ENCODE measurements at places on chromosomes 13 and 19.
A peak's percentile ranks its signal among the peaks of the same experiment; 100 is the strongest.

GRCh38 chr13:25468325-25469168 is 96.8 kb downstream of the ATP8A2 start:
- DNase-seq, result peak; percentile 91

GRCh38 chr13:42804244-42804874 is 23.0 kb downstream of the FAM216B start:
- no peak for DNase-seq

DNA sequence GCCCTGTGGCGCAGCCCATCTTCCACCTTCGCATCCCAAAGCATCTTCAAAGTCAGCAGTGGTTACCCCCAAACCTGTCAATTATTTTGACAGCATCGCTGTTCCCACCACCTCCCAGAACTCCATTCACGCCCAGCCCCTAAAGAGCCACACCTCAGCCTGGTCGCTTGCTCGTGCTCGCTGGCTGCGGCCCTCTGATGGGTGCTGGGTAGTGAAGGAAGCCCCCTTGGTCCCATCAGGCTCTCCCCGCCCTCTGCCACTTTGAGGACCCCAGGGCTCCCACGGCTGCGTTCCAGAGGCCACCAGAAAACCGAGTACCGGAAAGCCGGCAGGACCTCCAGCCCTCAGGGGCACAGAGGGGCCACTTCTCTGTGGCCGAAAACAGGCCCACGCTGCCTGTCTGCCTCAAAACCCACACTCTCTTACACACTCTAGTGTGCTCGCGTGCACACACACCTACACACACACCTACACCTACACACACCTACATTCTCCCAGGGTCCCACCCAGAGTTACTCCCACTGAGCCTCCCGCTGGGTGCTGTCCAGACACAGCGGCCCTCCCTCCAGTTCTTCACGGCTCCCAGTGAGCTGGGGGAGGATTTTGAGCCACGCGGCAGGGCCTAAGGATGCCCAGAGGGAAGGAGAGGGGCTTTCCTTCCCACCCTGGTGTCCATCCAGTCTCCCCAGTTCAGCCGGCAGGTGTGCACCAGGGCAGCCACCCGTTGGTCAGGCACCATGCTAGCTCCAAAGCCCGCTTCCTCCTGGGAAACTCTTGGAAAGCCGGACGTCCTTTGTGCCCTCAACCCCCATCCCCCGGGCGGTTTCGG is 1.9 kb downstream of the VSTM2B start:
- no peak for DNase-seq

DNA sequence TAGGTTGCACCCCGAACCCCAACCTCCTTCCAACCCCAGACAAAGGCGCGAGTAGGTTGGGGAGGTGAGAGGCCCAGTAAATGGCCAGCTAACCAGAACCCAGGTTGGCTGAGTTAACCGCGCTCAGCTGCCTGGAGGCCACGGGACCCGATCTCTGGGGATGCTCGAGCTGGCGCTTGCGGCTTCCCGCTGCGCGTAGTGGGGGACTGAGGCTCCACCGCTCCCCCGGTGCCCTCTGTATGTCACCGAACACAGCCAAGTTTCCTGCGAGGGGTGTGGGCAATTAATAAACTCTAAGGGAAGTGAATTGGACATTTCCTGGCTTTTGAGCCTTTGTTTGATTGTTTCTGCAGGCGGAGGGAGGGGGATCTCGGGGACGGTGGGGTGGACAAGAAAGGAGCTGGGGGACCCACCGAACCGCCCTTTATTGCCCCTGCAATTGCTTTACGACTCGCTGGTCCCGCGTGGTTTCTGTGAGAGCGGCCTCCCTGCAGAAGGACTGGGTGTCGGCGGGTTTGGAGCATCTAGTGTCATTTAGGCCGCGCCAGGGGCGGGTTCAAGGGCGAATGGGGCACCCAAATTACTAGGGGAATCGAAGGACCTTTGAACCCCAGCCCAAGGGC is 3.5 kb upstream of the ZIC5 start:
- peak; percentile 78 for DNase-seq

GRCh38 chr13:100176801-100177400 is 88.0 kb downstream of the PCCA start:
- DNase-seq, result no peak

DNA sequence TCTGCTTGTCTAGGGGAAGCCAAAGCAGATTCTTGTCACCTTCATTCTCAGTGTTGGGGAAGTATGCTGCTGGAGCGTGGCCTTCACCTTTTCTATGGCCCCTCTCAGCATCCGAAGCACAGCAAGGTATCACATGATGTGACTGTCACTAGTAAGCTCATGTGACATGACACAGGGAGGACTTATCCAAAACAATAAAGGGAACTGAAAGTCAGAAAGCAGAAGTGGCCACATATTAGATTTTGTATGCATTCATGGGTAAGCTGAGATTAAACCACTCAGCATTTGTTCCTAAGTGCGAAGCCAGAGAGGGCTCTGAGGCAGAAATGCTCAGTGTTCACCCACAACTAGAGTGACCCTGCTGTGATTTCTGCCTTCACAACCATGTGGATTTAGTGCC is 72.8 kb upstream of the PCDH8 start:
- no peak for DNase-seq

GRCh38 chr19:46394402-46394797 is 19.0 kb downstream of the CCDC8 start:
- peak; percentile 42 for DNase-seq

GRCh38 chr13:46544811-46545210 is 8.2 kb upstream of the LRCH1 start:
- DNase-seq, result no peak

DNA sequence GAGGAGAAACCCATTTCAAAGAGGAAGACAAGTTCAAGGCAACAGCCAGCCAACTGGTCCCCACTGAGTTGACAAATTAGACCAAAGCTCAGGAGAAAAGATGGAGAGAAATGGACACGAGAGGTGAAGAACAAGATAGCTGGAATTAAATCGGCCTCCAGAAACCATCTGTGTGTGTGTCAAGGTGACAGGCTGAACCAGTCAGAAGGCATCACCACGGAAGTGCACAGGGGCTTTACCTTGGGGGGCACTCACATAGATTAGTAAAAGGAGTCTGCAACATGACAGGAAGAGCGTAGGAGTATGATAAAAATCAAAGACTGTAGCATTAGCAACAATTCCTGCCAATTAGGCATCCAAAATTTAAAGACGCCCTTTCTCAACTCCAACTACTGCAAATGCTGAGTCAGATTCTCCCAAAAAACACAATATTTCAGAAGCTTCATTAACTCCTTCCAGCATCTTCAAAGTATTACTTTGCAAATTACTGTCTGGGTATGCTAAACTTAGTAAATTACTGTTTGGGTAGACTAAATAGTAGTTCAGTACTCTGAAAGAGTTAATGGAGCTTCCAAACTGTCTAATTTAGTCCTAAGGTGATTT is 66.2 kb downstream of the FOXO1 start:
- no peak for DNase-seq

DNA sequence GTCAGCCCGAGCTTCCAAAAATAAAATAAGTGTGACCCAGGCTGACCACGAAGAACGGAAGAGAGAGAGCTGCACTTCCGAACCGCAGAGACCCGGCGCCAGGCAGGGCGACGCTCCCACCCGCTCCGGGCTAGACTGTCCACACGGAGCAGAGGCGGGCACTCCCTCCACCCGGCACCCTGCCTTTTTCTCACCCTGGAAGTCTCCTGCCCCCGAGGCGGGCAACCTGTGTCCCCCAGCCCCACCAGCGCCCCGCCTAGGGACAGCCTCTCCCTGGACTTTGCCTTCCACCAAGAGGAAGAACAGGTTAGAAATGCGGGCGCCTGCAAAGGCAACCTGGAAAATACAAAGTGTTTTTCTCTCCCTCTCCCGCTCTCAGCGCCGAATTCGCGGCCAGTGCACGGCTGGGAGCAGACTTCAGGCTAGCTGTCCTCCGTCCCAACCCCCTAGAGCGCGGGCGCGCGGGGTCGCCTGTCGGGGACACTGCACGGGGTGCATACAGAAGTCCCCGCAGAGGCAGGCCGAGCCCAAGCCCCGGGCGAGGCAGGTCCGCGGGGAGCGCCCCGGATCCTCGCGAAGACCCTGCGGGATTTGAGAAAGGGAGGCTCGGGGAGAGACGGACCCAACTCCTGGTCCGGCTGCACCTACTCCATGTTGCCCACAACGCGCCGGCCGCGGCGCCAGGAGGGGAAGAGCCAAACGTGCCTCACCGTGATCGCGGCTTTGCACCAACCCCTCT is 845 bp downstream of the SPRY2 start:
- peak; percentile 71 for DNase-seq

DNA sequence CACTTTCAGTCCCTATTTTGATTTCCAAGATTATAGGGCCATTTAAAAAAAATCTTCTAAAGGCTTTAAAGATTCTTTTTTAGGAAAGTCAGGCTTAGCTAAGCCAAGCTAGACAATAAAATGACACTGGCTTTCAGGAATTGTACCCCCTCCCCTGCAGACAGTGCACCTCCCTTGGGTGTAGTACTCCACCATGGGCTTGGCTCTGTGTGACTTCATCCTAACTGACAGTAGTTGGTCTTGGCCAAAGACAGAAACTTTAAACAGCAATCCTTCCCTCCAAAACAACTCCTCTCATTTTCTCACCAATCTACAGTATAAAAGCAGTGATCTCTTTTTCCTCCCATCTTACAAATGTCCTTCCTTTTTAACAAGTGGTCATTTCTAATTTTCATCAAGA is 283.0 kb downstream of the DNAJC15 start:
- DNase-seq, result no peak

DNA sequence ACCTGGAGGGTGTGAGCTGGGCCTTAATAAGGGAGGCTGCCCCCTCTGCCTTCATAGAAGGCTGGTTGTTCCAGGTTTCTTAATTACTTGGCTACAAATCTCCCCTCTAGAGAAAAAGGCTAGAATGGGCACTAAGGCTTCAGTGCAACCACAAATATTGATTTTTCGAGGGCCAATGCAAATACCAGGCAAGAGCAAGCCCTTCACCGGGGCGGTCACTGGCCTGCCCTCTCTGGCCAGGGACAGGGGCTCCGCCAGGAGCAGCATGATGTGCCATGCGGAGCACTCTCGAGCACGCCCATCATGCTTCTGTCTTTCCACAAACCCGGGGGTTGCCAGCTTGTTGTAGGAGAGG is 127.8 kb upstream of the SPACA7 start:
- DNase-seq, result no peak

DNA sequence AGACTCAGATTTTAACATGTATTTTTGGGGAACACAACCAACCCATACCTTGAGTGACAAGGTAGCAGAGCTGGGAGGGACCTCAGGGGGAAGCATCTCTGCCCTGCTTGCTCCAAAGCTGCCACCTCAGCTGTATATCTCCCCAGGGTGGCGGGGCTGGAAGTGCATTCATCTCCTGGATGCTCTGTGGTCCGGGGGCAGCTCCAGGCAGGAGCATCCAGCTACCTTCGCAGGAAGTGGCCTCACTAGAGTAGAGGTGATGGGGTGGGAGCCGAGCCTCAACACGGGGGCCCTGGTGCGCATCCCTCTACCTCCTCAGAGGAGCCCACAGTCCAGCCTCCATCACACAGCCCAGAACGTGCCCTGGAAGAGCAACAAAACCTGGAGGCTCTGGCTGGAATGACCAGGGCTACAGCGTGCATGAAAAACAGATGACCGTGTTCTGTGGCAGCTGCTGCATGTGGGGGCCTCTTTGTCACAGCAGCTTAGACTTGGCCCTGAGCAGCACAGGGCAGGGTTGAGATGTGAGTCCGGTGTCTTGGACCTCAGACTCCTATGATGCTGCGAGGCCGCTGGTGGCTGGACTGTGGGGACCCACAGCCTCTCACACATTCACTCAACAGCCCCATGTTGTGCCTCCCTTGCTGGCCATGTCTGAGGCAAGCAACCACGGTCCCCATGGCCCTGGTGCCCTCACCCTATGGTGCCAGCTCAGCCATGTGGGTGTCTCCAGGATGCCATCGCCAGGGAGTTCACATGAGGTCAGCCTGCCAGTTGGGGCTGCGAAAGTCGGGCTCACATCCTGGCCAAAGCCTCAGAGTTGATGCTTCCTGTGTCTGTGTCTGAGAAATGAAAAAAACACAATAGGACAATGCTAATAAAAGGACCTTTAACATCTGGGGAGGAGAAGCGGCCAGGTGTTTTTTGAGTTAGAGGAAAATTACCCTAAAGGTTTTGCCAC is 17.1 kb upstream of the GAS6 start:
- DNase-seq, result peak; percentile 24

DNA sequence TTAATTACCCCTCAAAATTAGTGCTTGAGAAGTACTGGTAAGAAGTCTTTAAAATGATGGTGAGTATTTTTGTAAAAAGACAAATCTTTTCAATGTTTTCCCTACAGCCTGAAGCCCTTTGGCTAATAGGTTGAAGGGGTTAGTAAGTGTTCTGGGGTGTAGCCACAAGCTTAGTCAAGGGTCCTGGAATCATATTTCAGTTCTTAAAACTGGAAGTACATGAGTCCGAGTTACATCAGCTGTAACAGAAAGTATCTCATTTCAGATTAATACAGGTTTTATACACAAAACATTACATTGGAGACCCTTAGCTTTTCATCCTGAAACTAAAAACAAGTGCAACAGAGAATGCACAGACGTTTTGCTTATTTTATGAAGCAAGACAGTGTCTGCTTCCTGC is 52.7 kb upstream of the TEX29 start:
- DNase-seq, result no peak

GRCh38 chr19:45881082-45881908 is 4.6 kb downstream of the IRF2BP1 start:
- DNase-seq, result peak; percentile 56

DNA sequence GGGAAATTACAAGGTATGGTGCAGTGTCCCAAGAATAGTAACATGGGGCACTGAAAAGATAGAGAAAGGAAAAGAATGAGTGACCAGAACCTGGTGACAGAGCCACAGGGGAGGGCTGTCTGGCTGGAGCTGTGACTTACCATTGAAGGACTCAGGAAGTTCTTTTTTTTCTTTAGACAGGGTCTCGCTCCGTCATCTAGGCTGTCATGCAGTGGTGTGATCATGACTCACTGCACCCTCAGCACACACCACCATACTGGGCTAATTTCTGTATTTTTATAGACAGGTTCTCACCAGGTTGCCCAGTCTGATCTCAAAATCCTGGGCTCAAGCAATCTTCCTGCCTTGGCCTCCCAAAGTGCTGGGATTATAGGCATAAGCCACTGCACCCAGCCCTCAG is 8.8 kb upstream of the CPB2 start:
- DNase-seq, result no peak

DNA sequence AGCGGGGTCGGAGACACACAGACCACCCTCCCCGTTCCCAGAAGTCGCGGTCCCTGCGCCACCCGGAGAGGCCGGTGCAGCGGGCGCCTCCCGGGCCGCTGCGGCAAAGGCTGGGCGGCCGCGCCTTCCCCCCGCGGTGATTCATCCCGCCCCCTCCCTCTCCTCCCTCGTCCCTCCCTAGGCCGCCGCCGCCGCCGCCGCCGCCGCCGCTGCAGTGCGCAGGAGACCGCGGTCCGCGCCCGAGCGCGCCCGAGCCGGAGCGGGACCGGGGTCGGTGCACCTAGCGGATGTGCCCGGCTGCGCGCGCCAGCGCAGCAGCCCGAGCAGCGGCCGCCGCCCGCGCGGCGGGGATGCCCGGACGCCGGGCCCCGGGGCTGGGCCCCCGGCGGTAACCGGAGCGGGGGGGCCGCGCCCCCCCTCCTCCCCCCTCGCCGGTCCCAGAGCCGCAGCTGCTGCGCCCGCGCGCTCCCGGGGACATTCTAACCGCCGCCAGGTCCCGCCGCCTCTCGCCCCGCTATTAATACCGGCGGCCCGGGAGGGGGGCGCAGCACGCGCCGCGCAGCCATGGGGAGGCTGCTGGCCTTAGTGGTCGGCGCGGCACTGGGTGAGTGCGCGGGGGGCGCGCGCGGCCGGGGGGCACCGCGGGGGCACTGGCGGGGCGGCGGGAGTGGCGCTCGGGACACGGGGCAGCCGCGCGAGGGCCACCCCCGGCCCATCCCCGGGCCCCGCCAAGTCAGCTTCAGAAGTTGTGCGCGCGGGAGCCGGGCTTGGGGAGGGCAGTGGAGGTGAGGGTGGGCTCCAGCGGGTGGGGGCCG is at the start of gene SCN1B:
Gene SCN1B, plus strand, starts transcription at position 214 of the 815 bp plus-strand sequence. Its CDS starts 351 bp downstream, at position 565.
- peak; percentile 88 for DNase-seq
